ENCODE measurements at places on chromosomes 12 and 14.

- DNase-seq: no peak
Measured at GRCh38 chr12:62654326-62655241, 188.0 kb downstream of the MON2 start.

GRCh38 chr14:101217080-101217463, 313.6 kb upstream of the RTL1 start:
- no peak for DNase-seq

- DNase-seq: no peak
Measured at GRCh38 chr14:69580009-69580577, 5.4 kb upstream of the CCDC177 start.

GRCh38 chr14:51609955-51610283, 41.8 kb upstream of the FRMD6 start:
- no peak for DNase-seq

GRCh38 chr12:70366581-70367257, 629 bp downstream of the KCNMB4 start:
- peak; percentile 38 for DNase-seq

- DNase-seq: no peak
Measured at GRCh38 chr12:15897433-15897832, 13.7 kb upstream of the DERA start.

Data from stimulated activated CD8-positive, alpha-beta memory T cell treated with anti-CD3 and anti-CD28 coated beads, Interleukin-4, amount 100 ng/mL, for 1 hour (primary cell).